Mesenchymal stem cell (in vitro differentiated cells and primary cell): ENCODE measurements at places on chromosomes 16 and 17.
A peak's percentile ranks its signal among the peaks of the same experiment; 100 is the strongest.

- H3K27ac ChIP-seq: no peak overlapping the region
- no peak for DNase-seq
- no peaks in the 10 kb centered on the region for H3K36me3 ChIP-seq
Measured at GRCh38 chr16:9813665-9814064, 368.6 kb downstream of the GRIN2A start.

GRCh38 chr16:54493594-54493993 lies 207.0 kb upstream of the IRX3 start:
- H3K4me3 ChIP-seq: no peak overlapping the region
- H3K4me1 ChIP-seq: no peaks in the 10 kb centered on the region
- H3K36me3 ChIP-seq: no peaks in the 10 kb centered on the region
- no peak for DNase-seq
- H3K27me3 ChIP-seq: no peaks in the 10 kb centered on the region
- no peak overlapping the region for H3K27ac ChIP-seq

DNA sequence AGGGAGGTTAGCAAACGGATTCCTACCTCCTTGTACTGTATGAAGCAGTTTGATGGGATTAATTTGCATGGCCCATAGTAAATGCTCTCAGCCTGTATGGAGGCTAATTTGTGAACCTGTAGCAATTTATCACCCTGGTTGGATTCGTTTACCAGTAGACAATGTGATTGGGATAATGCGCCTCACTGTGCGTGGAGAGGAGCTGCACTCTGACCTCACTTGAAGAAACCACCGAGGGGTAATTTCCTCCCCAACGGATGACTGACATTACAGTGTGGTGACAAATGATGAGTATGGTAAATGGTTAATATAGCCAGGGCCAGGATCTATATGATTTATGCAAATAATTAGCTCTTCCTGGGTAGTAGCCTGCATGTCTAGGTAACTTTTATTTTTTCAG lies 479.1 kb upstream of the RBFOX1 start:
- H3K4me1 ChIP-seq: no peaks in the 10 kb centered on the region
- no peak overlapping the region for H3K4me3 ChIP-seq
- no peak for DNase-seq
- H3K36me3 ChIP-seq: no peaks in the 10 kb centered on the region
- H3K27ac ChIP-seq: no peak overlapping the region
- H3K27me3 ChIP-seq: no peaks in the 10 kb centered on the region

DNA sequence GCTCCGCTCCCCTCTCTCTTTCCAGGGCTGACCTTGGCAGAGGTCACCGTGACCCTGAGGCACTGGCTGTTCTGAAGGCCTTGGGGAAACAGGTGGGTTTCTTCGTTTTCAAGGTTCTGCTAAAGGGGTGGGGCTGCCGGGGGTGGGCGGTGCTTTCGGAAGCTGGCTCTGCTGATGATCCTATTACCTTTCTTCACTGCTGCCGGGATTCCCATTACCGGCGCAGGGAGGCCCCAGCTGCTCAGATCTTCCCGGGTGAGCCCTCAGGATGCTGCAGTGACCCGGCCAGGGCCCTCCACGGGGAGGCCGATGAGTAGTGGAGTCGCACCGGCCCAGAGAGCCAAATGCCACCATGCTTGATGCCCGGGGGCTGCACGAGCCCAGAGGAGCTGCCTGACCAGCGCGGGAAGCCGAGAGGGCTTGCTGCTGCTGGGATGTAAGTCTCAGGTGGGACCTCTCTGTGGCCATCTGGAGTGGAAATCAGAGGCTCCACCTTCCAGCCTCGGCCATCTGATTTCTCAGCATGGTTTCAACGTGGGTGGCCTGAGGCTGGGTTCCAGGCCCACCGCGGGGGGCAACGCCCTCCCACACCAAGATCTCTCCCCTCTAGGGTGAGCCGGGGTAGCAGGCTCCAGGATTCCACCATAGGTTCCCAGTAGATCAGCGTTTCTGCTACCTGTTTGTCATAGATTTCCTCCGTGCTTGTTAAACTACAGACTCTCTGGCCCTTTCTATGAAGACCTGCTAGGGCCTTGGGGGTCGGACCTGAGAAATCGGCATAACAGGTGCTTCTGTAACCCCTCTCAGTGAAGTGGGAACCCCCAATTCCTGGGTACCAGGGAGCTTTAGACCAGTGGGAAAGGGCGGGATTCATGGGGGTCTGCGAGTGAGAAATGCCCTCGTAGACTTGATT lies 21.6 kb upstream of the ADCY7 start:
- DNase-seq: no peak
- H3K36me3 ChIP-seq: no peaks in the 10 kb centered on the region
- H3K4me1 ChIP-seq: peaks cover 19% of the 10 kb centered on the region
- peaks cover 2% of the 10 kb centered on the region for H3K27me3 ChIP-seq
- H3K4me3 ChIP-seq: peak overlapping the region; percentile 79
- H3K27ac ChIP-seq: no peak overlapping the region

- peak; percentile 59 for DNase-seq
- H3K36me3 ChIP-seq: peaks cover 35% of the 10 kb centered on the region
- H3K27me3 ChIP-seq: no peaks in the 10 kb centered on the region
- H3K4me3 ChIP-seq: no peak overlapping the region
- H3K27ac ChIP-seq: no peak overlapping the region
Measured at GRCh38 chr17:38797158-38797490, 2.2 kb downstream of the PIP4K2B start.

DNA sequence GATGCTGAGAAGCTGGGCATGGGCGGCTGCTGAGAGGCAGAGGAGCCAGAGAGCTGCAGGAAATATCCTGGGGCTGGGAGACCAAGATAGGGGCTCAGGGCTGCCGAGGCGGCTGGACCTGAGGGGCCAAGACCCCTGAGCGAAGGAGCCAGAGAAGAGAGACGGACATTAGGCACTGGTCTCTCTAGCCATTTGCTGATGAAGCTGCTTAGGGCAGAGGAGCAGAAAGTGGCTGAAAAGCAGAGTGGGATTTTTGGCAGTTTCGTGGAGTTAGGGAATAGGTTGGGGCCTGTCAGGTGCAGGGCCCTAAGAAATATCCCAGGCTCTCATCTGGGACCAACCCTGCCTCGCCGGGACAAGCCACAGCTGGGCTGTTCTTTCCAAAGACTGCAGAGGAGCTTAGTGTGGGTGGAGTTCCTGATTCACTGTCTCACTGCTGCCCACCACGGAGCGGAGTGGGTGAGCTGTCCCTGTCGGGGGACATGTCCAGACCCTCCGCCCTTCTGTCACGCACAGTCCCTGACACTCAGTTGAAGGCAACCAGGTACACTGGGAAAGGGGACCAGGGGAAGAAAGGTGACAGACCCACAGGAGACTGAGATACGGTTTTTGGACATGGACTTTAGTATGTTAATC lies 11.3 kb upstream of the DNASE1 start:
- DNase-seq: no peak
- H3K4me1 ChIP-seq: peaks cover 27% of the 10 kb centered on the region
- peaks cover 10% of the 10 kb centered on the region for H3K36me3 ChIP-seq
- no peaks in the 10 kb centered on the region for H3K27me3 ChIP-seq
- no peak overlapping the region for H3K4me3 ChIP-seq
- peak overlapping the region; percentile 5 for H3K27ac ChIP-seq

GRCh38 chr17:64778240-64779097 lies 116.4 kb upstream of the SMURF2 start:
- no peak for DNase-seq
- H3K4me3 ChIP-seq: no peak overlapping the region
- no peak overlapping the region for H3K27ac ChIP-seq
- peaks cover 57% of the 10 kb centered on the region for H3K4me1 ChIP-seq
- peaks cover 18% of the 10 kb centered on the region for H3K36me3 ChIP-seq

DNA sequence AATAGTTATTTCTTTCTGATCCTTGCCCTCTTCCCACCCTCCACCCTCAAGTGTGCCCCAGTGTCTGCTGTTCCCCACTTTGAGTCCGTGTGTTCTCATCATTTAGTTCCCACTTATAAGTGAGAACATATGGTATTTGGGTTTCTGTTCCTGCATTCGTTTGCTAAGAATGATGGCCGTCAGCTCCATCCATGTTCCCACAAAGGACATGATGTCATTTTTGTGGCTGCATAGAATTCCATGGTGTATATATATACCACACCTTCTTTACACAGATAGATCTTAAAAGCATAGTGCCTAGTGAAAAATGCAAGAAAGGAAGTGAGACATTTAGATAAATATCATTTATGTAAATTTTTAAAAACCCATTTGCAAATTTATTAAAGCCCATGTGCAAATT lies 33.1 kb downstream of the HS3ST2 start:
- H3K36me3 ChIP-seq: no peaks in the 10 kb centered on the region
- DNase-seq: no peak
- peaks cover 12% of the 10 kb centered on the region for H3K27me3 ChIP-seq

- H3K4me1 ChIP-seq: peaks cover 12% of the 10 kb centered on the region
- no peak overlapping the region for H3K4me3 ChIP-seq
- no peak overlapping the region for H3K27ac ChIP-seq
- peak; percentile 27 for DNase-seq
- peaks cover 13% of the 10 kb centered on the region for H3K36me3 ChIP-seq
- H3K27me3 ChIP-seq: no peaks in the 10 kb centered on the region
Measured at GRCh38 chr17:15432807-15433611, 34.4 kb downstream of the CDRT4 start.

DNA sequence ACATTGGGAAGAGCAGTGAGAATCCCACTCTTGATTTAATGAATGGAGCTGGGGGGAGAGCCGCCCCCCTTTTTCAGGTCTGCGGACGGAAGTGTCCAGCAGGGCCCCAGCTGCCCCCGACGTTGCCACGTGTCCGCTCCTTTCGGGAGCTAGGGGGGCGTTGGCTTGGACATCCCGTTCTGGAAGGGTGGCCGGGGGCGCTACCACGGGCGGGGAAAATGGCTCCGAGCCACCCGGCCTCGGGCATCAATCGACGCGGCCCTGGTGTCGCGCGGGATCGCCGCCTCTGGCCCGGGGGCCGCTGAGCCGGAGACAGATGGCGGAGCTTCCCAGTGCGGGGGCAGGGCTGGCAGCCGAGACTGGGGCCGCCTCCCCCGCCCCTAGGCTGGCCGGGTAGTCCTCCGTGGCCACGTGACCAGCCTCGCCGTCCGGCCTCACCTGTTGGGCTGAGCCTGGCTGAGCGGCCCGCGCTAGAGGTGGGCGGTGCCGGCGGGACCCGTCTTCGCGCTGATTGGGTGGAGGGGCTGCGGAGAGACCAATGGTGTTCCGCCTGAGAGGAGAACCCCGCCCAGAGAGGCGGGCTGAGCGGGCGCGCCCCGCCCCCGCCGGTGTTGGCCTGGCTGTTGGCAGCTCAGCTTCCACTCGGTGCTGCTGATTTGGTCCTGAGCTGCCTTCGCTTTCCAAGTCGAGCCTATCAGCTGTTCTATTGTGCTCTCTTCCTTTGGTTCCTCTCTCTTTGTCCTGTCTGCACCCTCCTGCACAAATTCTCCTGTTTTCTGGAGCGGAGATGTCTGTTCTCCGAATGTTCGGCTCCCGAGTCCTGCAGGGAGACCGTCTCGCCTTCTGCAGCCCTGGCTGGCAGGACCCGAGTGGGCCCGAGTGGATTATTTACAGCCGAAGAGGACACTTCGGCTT lies 8.3 kb downstream of the HS3ST3B1 start:
- peak; percentile 90 for DNase-seq
- peaks cover 13% of the 10 kb centered on the region for H3K4me1 ChIP-seq
- H3K27ac ChIP-seq: peak overlapping the region; percentile 78
- peaks cover 9% of the 10 kb centered on the region for H3K27me3 ChIP-seq
- H3K4me3 ChIP-seq: peak overlapping the region; percentile 83
- peaks cover 23% of the 10 kb centered on the region for H3K36me3 ChIP-seq

GRCh38 chr16:89121691-89122321 lies 28.2 kb downstream of the ACSF3 start:
- no peak for DNase-seq
- H3K27ac ChIP-seq: no peak overlapping the region
- H3K4me3 ChIP-seq: no peak overlapping the region
- peaks cover 7% of the 10 kb centered on the region for H3K4me1 ChIP-seq
- peaks cover 58% of the 10 kb centered on the region for H3K36me3 ChIP-seq

- peaks cover 6% of the 10 kb centered on the region for H3K4me1 ChIP-seq
- DNase-seq: no peak
- H3K36me3 ChIP-seq: no peaks in the 10 kb centered on the region
Measured at GRCh38 chr17:44376124-44376523, 12.5 kb upstream of the FAM171A2 start.

DNA sequence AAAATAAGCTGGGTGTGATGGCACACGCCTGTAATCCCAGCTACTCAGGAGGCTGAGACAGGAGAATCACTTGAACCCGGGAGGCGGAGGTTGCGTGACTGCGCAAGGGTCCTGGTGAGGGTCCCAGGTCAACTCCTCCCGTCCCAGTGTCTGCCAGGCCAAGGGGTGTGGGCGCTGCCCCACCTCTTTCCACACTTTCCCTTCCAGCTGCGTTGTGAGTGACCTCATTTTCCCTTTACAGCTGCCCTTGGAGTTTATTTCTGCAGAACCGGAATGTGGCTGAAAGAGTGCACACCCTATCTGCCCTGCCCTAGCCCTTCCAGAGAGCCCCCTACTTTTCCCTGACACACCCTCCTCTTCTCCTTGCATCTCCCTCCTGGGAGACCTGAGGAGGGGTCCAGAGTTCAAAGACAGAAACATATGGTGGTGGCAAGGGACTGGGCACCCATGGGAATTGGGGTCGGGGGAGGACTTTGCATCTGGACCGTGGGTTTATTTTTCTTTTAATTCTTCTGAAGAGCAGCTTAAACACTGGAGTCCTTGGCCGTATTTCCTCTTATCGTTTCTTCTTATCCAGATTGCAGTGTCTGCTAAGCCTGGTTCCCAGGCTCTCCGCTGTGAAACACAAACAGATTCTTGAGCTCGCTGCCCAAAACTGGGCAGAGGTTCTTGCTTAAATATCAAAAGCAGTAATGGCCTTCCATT lies 20.9 kb downstream of the MRC2 start:
- H3K36me3 ChIP-seq: peaks cover 19% of the 10 kb centered on the region
- no peak overlapping the region for H3K4me3 ChIP-seq
- no peak overlapping the region for H3K27ac ChIP-seq
- no peak for DNase-seq
- peaks cover 22% of the 10 kb centered on the region for H3K4me1 ChIP-seq

DNA sequence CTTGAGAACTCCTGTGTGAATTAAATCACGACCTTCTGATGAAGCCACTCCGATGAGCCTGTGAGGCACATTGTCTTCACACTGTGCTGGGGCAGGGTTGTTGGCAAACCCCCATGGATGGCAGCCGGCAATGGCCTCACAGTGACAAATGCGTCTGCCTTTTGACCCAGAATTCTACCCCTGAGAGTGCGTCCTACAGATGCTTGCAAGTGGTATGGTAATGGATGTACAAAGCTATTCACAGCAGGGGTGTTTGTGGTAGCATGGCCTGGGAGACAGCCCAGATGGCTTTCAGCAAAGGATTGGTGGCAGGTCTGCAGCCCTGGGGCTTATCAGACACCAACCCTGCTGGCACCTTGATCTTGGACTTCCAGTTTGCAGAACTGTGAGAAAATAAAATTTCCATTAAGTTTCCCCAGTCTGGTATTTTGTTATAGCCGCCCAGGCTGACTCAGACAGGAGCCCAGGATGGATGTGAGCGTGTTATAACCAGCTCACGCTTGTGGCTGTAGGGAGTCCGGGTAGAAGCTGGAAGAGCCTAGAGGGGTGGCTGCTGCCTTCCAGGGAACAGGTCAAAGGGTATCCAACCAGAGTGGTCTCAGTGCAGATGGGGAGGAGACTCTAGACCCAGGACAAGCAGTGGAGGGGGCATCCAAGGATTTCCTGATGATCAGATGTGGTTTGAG lies 10.1 kb downstream of the AFMID start:
- DNase-seq: no peak
- no peak overlapping the region for H3K4me3 ChIP-seq
- no peaks in the 10 kb centered on the region for H3K27me3 ChIP-seq
- H3K4me1 ChIP-seq: peaks cover 19% of the 10 kb centered on the region
- H3K27ac ChIP-seq: peak overlapping the region; percentile 34
- H3K36me3 ChIP-seq: peaks cover 5% of the 10 kb centered on the region
